Substantia nigra (tissue), 51 donors: ENCODE measurements at places on chromosomes 5 and 9.

DNA sequence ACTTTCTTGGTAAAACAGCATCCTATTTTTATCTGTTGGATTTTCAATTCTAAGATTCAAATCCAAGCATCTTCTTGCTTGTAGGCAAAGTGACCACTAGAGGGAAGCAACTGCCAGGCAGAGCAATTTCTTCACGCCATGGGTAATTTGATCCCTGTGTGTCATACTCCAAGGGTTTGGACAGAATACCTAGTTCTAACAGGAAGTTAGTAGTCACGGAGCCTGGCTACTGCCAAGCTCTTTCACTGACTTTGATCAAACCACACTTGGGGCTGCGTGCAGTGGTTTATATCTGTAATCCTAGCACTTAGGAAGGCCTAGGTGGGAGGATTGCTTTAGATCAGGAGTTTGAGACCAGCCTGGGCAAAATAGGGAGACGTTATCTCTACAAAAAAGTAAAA lies 473.6 kb upstream of the TNC start:
- peak; percentile 11 for DNase-seq

- no peak for DNase-seq
Measured at GRCh38 chr9:129868872-129869486, 33.7 kb downstream of the USP20 start.

- peak; percentile 7 for DNase-seq
Measured at GRCh38 chr9:69180670-69181069, 6.6 kb downstream of the TJP2 start.

DNA sequence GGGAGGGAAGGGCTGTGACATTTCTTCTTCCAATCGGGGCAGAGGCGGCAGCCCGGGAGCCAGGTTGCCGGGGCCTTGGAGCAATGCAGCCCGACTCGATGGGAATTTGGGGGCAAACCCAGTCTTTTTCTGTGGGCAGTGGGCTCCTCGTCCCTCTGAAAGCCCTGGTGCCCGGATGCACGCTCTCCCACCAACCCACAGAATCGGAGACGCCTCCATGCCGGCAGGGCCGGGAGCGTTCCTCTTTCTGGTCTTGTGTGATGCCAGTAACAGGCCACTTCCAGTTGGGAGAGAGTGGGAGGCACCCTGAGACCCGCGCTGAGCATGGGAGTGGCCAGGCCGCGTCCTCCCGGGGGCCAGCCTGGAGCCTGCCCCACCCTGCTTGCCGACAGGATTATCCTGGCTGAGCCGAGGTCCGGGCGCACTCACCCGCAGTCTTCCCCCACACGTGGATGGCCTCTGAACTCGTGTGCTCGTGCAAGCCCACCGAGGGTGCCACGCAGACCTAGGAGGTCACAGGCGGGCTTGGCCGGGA lies 17.8 kb downstream of the OLFM1 start:
- no peak for DNase-seq

DNA sequence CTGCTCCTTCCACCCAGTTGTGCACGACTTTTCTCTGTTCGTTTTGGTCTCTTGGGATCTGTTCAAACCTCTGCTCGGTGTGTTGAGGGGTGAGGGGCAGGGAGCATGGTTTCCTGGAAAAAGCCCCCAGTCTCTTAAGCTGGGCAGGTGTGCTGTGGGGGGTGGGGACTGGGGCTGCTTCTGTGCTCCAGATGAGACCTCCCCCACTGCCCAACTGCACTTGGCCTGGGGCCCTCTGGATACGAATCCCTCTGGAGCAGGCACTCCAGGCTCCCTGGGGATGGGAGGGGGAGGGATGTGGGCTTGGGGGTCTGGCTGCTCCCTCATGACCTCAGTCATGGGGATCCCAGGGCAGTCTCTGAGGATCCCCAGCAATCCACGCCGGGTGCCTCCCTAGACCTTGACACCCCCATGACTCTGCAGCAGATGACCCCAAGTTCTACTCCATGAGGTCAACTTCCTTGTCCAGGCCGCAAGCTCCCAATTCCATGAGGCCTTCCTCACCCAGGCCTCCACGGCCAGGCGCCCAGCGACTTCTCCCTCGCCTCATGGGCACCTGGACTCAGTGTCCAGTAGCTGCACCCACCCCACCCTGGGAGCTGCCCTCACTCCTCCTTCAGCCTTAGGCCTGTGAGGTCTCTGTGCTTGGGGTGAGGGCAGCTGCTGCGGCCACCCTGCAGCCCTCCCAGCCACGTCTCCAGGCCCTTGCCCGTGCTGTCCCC lies 5.9 kb upstream of the AHRR start:
- DNase-seq, result no peak

DNA sequence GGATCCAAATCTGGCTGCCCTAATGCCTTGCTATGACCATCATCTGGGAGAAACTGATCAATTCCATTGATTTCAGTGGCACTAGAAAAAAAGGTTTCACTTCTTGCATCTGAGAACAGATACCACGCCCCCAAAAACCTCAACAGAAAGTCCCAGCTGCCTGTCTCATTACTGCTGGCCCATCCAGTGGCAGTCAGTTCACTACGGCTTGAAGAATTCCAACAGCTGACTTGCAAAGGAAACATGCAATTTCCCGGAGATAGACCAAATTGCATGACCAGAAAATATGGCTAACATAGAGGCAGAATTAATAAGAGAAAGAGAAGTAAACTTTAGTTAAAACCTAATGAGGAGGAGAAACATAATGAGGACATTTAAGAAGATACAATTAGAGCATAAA lies 48.6 kb downstream of the UGCG start:
- no peak for DNase-seq

- DNase-seq, result no peak
Measured at GRCh38 chr9:104544644-104545043, 8.0 kb upstream of the OR13C3 start.

DNA sequence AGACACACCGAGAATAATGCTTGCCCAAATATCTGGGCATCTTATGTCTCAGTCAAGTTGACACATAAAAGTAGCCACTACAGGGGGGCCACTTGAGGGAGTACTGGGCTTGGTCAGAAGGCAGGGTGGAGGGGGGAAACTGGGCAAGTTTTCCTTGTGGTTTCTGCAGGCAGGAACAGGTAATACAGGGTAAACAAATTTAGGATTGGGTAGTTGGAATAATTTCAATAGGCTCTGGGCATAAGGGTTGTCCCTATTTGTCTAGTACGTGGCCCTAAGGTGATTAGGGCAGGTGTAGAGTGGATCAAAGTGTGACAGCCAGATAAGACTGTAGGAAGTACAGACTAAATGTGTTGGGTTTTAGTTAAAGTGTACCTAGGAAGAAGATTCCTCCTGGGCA lies 353.1 kb downstream of the TLE4 start:
- no peak for DNase-seq
